ENCODE measurements at places on chromosomes 5 and 9. TPM values are rescaled to one million over a fixed set of nuclear protein-coding genes. Genes with fewer than 3 reads are reported as not detected.

The ENTREP1 gene
- polyA plus RNA-seq: 1.2 TPM

- no peak for DNase-seq
Observed at GRCh38 chr5:107864793-107865192, 194.1 kb upstream of the EFNA5 start.

The RNF183 gene
- 2.3 TPM for polyA plus RNA-seq

DNA sequence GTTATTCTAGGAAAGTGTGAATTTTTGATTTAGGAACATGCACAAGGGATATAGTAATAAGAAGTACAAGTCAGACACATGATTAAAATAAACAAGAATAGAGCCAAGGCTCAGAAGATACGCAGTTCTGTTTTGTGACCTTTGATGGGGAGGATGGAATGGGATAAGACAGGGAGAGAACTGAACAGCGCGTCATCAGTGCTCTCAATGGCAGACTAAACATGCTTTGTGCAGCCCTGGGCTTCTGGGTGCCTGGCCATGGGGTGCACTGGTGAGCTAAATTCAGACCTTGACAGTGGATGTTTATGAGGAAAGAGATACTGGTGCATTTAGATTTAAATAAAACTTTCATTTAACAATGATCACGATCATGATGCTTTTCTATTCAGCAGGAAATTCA, 309.7 kb downstream of the ARHGEF28 start:
- DNase-seq: no peak

- no peak for DNase-seq
Observed at GRCh38 chr9:37453827-37454226, 11.4 kb downstream of the ZBTB5 start.

The PCDHGA1 gene
- 0.26 TPM for polyA plus RNA-seq

DNA sequence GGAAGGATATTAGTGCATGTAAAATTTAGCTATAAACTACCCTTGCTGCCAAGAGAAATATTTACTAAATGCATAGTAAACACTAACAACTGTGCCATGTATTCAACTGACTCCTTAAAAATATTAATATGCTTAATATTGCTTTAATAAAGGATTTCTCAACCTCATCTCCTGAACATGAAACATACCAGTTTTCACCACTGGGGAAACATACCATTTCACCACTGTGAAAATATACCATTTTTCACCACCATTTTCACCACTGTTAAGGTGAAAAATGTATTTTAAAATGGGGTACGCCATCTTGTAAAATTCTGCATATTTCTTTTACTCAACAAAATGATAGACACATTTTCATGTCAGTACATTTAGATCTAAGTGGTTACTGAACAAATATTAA, 4.5 kb downstream of the RAB14 start:
- DNase-seq: no peak

GRCh38 chr5:36854402-36855140, 22.0 kb upstream of the NIPBL start:
- DNase-seq: no peak

The KCNN2 gene
- polyA plus RNA-seq: not detected

DNA sequence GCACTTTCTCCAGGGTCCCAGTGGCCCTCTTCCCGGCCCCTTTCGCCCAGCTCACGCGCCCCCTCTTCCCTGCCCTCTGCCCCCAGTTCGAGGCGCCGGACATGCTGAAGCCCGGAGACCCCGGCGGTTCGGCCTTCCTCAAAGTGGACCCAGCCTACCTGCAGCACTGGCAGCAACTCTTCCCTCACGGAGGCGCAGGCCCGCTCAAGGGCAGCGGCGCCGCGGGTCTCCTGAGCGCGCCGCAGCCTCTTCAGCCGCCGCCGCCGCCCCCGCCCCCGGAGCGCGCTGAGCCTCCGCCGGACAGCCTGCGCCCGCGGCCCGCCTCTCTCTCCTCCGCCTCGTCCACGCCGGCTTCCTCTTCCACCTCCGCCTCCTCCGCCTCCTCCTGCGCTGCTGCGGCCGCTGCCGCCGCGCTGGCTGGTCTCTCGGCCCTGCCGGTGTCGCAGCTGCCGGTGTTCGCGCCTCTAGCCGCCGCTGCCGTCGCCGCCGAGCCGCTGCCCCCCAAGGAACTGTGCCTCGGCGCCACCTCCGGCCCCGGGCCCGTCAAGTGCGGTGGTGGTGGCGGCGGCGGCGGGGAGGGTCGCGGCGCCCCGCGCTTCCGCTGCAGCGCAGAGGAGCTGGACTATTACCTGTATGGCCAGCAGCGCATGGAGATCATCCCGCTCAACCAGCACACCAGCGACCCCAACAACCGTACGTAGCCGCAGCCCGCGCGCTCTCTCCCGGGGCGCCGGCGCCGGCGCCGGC, 1.0 kb downstream of the PRDM6 start:
- peak; percentile 65 for DNase-seq

DNA sequence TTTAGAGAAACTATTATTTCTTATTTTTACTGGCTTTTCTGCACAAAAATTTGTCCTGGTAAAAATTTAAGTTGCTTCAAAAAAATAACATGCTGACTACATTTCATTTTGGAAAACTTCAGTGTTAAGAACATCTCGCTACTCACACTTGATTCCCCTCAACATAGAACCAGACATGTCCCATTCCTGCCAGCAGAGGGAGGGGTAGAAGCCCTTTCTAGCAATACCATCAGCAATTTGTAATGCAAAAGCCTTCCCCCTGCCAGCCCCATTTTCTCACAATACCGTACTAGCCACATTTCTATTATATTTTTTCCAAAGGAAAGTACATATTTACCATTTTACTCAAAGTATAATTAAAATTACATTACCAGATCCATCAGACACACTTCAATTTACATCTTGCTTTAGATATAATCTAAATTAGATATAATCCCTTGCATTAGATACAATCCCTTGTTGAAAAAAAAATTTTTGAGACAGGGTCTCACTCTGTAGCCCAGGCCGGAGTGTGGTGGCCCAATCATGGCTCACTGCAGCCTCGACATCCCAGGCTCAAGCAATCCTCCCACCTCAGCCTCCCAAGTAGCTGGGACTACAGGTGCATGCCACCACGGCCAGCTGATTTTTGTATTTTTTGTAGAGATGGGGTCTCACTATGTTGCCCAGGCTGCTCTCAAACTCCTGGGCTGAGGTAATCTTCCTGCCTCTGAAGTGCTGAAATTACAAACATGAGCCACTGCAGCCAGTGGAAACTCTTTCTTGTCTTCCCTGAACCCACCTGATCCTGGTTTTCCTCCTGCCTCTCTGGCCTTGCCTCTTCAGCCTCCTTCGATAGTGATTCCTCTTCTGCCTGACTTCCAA, 39.6 kb upstream of the IDNK start:
- DNase-seq: peak; percentile 70

The NUTM2F gene
- polyA plus RNA-seq: not detected

DNA sequence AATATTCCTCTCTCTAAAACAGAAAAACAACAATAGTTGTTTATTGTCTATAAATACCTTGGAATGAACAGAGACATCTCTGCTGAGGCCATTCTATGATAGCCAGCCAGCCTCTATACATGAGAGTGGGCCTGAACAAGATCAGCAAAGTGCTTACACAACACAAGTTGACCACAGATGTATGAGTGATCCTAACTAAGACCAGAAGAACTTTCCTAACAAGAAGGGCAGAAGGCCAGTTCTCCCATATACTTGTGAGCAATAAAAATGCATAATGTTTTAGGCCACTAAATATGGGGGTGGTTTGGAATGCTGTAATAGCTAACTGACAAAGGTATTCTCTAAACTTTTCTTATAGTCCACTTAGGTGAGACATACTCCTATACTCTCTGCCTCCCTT, 345.7 kb downstream of the SPATA31D1 start:
- no peak for DNase-seq

DNA sequence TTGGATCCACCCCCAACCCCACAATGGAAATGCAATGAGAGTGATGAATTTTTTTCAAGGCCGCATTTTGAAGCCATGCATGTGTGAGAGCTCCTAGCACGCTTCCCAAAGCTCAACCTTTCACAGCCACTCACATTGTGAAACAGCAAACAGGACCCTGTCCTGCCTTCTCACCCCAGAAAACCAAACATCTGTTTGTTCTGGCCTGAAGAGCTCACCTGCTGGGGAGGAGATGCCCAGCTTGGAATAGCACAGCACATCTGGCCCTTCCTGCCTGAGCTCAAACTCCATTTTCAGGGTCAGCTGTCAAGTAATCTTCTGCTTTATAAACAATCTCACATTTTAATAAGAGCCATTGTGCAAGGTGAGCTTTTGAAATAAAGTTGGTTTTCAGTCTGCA, 54.8 kb downstream of the SAXO1 start:
- no peak for DNase-seq

The PCDHA1 gene
- not detected for polyA plus RNA-seq

DNA sequence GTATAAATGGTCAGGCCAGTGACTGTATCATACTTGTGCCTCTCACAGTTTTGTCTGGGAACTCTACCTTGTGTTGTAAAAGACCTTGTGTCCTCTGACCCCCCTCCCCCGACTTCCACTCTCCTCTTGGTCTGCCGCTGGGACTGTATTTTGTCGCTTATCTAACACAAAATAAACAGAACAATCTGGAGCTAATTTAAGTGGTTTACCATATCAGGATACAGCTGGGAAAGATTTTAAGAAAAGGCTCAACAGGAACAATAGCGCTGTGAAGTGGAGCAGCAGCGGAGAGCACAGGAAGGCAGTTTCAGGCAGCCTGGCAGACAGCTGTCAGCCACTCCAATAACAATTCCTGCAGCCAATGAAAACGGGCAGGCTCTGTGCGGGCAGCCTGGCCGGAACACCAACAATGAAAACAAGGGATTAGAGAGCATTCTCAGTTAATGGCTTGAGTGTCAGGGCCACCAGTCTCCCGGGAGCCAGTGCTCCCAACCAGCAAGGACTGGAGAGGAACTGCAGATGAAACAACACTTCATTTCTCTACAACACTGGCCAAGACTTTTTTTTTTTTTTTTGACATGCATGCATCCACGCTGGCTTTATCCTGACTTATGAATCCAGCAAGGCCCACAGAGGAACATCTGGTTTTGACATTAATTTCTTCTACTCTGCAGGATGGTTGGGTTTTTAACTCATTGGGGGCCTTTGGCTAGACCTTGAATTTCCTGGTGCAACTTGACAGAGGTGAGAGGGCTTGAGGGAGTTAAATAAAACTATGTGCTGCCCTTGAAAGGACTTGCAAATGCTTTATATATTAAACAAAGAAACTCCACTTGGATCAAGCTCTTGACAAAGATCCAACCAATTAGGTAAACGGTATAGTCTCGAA, 76.7 kb downstream of the ARSB start:
- no peak for DNase-seq

GRCh38 chr5:112232667-112233066, 186.4 kb downstream of the EPB41L4A start:
- no peak for DNase-seq

The DBH gene
- polyA plus RNA-seq: not detected

GRCh38 chr5:132506094-132506692, 15.6 kb upstream of the IRF1 start:
- no peak for DNase-seq

The OCLN gene
- 5.4 TPM for polyA plus RNA-seq

DNA sequence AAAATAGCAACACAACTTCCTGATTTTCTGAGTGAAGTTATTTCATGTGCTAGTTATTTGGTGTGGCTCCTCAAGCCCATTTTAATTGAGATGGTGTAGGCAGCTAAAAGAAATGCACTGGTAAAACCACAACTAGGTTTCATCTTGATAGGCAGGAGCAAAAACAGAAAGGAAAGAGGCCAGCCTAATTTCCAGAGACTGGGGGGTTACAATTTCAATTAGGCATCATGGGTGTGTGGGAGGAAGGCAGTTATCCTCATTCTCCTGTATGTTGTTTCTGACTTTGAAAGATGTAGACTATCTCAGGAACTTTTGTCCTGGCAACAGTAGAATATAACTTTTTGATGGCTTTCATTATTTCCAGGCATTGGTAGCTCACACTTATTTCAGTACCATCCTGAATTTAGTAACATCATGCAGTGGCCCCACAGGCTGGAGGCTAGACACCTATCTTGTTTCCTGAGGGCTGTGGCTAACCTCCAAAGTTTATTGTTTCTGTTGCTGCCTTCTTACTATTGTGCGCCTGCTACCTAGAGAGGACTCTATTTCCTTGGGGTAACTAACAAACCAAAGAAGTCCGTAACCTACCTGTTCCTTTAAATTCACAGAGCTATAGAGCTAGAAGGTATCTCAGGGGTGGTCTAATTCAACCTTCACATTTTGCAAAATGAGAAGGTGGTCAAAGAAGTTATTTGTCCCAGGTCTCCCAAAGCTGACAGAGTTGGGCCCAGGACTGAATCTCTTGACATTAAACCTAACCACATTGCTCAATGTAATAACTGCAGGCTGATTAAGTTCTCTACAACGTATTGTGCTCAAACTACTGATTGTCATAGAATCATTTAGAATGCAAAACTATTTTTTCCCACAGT, 42.4 kb downstream of the FYB1 start:
- no peak for DNase-seq

DNA sequence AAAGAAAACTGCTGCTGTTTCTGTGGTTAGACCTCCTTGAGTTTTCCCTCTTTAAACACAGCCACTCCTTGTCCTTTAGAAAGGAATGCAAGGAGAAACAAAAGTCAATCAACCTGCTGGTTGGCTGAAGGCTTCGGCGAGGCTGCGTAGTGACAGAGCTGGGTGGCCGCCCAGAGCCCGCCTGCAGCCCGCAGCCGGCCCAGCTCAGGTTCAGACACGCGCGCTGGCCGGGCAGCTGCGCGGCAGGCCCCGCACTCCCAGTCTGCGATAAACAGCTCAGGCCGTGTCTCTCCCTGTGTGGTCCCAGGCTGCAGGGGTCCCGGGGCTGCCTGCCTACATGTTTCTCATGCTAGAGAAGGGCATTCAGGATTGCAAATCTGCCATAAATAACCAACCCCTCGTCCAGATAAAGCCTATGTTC, 115.4 kb downstream of the HSD17B3 start:
- peak; percentile 63 for DNase-seq

The HABP4 gene
- polyA plus RNA-seq: 2.5 TPM

DNA sequence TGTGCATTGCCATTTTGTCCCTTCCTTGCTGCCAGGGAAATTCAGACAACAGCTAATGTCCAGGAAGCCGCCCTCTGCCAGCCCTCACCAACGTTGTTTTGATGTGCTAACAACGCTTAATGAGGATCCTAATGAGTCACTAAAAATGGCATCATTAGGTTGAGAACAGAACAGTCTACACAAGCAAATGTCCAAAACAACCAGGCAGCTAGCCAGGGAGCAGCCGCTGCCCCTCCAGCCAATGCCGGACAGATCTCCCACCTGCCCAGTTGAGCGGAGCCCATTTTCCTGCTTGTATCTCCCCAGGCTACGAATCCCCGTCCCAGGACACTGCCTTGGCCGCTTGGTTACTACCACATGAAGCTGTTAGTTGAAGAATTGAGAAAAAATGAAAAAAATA, 40.4 kb upstream of the UNC5A start:
- DNase-seq: peak; percentile 27

The PTGDS gene
- 8.3 TPM for polyA plus RNA-seq

DNA sequence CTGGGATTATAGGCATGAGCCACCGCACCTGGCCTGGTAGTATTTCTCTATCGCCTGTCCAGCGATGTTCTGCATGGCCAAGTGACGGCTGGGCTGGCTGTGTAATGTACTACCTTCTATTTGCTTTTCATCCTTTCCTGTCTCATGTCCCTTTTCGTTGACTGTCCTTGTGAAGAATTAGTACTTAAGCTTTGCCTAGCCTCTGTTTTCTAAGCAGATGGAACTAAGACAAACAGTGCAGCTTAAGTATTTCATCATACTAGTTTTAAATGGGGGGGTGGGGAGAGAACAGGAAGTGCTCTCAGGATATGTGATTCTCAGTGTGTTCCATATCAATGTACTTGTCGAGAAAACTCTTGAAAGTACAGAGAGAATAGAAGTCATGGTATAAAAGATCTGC, 31.7 kb upstream of the CCL21 start:
- DNase-seq: no peak

GRCh38 chr5:68757006-68757405, 336.8 kb upstream of the SLC30A5 start:
- DNase-seq: no peak
